AG04450 (cell line): ENCODE measurements at places on chromosomes 5 and 9.

DNA sequence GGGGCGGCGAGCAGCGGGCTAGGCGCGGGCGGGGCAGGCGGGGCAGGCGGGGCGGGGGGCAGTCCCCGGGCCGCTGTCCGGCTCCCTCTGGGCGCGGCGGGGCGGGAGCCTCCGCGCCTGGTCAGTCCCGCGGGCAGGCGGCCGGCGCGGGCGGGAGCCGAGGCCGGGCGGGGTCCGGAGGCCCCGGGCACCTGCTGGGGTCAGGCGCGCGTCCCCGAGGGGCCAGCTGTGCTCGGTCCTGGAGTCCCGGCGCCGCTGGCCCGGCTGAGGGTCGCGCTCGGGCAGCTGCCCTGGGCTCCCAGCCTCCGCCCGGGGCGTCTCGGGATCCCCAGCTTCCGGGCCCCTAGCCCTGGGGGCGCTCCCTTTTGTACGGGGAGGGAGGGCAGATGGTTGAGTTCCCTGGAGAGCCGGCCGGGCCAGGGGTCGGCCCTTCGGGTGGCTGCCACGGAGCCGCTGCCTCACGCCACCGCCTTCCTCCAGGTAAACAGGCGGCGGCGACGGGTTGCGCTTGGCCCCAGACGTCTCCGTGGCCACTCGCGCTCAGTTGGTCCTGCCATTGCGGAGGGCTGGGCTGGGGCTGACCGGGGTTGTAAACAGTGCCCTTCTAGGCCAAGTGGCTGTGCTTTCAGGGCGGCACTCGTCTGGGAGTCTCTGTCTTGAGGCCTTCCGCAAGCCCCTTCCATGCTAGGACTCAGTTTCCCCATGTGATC, 473 bp downstream of the ZBTB34 start:
- DNase-seq: no peak

DNA sequence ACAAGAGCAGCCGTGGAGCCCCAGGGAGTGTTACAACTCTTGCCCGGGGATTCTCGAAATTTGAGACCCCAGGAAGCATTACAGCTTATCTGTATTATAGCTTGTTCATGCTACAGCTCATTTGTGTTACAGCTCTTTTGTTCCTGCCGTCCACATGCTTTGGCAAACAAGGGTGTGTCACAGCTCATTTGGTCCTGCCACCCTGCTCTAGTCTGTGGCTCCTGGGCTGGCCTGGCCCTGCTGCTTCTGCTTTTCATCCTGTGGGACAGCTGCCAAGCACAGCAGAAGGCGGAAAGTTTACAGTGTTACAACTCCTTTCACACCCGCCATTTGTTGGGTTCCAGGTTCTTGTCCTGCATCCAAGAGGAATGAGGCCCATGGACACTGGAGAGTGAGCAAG, 685.0 kb downstream of the SLCO4C1 start:
- DNase-seq: no peak

DNA sequence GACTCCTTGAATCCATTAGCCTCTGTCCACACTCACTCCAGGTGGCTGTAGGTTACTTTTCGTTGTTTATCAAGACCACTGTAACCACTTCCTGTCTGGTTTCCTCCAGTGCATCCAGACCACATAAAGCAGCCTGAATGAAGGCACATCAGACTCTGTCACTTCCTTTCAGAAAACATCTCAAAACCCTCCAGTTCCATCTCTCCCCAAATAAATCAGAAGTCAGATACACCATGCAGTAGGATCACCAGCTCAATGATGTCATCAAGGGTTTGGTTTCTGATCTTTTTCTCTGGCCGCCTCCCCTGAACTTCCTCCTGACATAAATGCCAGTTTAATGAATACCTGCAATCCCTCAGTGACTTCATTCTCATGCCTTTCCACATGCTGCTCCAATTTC, 161.2 kb downstream of the ZNF462 start:
- DNase-seq: no peak

GRCh38 chr5:6961837-6962635, 248.8 kb downstream of the TENT4A start:
- DNase-seq: no peak

DNA sequence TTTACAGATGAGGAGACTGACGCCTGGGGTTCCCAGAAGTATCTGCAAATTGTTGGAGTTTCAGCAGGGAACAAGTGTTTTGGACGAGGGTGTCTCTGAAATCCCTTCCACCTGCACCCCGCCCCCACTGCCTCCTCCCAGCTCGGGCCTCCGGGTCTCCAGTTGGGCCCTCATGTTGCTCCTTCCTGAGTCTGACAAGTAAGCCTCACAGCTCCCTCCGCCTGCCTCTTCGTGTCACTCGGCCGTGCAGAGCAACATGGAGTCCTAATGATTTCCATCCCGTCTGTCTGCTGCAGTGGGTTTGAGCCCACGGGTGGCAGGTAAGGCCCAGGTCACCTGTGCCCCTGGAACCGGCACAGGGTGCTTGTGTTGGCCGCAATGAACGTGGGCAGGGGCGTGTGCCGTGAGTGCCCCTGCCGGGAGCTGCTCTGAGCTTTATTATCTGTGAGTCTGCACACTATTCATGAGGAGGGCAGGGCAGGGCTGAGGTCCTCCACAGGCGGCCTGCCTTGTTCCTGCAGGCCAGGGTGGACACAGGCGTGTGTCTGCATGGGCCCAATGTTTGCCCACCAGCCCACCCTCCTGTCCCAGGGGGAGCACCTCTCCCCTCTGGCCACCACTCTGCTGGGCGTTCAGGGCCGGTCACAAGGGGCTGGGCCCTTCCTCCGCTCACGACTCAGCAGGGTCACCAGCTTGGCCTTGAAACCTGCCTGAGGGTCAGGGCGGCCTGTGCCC, 6.1 kb downstream of the DOK3 start:
- DNase-seq: no peak

DNA sequence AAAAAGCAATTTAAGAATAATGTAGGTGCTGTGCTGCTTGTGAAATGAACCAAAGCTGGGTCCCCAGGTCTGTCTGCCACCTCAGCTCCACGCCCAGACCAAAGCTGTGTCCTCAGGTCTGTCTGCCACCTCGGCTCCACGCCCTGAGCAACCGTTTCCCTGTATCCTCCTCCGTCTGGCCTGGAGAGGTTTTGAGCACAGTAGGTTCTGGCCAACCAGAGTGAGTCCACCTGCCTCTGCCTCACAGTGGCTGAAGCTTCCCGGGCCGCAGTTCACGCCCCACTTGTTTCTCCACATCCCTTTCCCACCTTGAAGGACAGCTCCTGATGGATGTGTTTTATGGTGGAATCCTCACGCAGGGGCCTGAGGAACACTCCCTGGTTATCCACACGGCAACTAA, 120.5 kb downstream of the ADAMTS2 start:
- DNase-seq: no peak

DNA sequence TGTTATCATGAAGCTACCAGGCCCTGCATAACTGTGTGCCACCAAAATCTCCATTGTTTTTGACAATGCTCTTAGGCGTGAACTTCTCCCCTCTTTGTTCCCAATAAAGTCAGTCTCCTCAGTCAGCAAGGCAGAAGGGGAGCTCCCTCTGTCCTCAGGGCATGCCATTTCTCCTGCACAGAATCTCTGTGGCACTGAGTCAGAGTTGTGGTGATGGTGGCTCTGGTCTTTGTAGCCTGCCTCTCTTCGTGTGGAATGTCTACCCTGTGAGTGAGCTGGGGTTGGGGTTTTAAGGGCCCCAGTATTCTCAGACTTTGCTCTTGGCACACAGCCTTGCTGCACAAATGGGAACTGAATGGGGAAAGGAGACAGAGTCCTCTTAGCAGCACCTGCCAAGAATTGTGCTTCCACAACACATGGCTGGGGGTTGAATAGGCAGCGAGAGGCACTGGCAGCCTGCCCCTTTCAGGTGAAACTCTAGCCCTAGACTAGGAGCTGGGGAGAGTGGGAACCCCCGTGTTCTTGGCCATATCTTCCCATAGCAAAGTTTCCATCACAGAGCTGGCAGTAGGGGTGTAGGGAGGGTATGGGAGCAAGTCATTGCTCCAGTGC, 146.6 kb downstream of the SH3GL2 start:
- no peak for DNase-seq

DNA sequence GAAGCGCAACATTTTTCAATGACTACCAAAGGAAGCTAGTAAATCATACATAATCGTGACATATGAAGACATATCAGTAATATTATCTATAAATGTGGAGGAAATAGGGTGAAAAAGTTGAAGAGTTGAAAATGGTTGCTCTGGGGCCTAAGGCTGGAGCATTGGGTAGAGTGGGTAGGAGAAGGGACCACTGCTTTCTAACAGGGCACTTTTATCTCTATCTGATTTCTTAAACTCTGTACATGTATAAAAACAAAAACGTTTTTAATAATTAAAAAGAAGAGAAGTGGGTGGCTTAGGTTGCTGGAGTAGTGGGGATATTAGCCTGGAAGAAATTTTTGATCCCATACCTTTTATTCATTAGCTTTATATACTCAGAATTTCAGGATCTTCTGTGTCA, 44.2 kb upstream of the ITGA1 start:
- no peak for DNase-seq

DNA sequence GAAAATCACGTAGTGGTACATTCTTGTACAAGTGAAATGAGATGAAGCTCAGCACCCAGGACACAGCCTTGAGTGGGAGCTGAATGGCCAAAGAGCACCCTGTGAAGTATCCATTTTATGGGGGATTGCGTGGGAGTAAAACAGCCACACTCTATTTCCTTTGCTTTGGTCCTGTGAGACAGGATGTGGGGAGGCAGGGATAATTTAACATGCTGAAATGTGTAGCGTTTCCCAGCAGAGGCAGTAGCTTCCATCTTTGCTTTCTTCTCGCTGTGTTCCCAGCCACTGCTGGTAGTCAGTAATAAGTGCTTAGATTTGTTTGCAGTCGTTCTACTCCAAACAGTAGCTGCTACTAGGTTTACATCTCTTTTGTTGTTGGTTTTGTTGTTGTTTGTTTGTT, 4.4 kb downstream of the IL31RA start:
- no peak for DNase-seq

- no peak for DNase-seq
Observed at GRCh38 chr9:85077944-85078343, 408.4 kb downstream of the NTRK2 start.

DNA sequence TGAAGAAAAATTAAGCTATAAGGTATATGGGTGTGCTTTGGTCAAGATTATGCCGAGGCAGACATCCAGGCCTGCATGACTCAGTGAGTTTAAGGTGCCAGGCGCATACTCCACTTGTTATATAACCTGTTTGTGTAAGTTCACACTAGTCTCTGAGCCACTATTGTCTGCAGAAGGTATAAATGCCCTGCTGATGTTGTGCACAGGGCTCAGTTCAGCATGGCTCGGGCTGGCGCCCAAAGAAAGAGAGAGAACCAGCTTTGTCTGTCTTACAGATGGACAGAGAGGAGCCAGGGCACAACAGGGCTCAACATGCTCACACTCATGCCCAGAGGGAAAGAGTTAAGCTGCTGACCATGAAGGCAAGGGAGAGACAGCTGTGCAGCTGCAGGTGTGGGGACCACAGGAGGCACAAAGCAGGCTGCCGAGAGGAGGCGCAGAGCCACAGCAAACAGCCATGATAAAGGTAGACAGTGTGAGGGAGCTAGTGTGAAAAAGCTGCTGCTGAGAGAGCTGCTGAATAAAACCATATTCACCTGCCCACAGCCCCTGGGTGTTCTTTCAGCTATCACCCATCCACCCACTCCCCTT, 1587.6 kb upstream of the C9orf72 start:
- DNase-seq: no peak

GRCh38 chr5:80193401-80193800, 62.4 kb downstream of the SERINC5 start:
- DNase-seq: no peak

DNA sequence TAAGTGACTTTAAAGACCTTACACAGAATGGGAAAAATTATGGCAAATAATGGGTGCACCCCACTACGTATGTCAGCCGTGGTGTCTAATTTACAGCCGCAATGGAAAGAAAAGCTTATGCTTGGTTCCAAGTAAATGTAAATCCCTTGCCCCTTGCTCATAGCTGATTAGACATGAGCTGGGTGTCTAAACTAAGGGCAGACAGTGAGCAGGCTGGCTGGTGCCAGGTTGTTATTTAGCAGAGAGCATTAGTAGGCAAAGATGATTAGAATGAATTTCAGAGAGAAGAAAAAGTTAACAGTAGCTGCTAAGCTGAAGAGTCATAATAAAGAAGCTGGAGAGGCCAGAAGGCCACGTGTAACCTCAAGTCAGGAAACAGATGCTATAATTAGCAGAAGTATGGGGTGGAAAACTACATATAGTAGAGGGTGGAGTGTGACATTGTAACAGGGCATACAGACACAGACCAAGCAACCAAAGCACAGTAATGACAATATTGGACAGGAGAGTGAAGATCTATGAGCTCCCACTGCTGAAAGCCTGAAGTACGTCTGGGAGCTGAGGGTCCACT, 257.7 kb downstream of the MCTP1 start:
- DNase-seq: no peak
